ENCODE measurements at places on chromosomes 5 and 9.

DNA sequence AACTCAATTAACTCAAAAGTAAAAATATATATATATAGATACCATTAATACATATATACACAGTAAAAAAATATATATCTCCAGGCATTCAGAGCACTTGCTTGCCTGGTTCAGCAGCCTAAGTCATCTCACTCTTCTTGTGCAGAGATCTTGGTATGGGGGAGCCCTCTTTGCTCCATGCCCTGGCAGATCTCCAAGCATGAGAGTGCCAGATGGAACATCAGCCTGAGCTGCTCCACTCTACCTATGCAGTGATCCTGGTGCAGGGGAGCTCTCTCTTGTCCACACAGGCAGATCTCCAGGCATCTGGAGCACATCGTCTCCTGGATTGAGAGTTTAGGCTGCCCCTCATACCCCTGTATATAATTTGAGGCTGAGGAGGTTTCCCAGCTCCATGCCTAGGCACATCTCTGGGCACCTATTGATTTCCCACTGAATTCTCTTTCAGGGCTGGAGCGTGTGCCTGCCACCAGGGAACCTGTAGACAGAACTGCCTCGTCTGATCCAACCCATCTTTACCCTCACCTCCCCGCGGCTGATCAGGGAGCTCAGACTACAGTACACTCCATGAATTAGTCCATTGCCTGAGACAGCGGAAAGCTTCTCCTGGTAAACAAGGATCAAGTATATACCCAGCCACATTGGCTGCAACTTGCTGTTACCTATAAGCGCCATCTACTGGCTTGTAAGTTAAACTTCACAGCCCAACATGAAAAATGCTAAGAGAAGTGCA is 342.4 kb upstream of the GRIA1 start:
- DNase-seq: peak; percentile 2

GRCh38 chr5:73321757-73322436 is 126.7 kb downstream of the FOXD1 start:
- DNase-seq: no peak

DNA sequence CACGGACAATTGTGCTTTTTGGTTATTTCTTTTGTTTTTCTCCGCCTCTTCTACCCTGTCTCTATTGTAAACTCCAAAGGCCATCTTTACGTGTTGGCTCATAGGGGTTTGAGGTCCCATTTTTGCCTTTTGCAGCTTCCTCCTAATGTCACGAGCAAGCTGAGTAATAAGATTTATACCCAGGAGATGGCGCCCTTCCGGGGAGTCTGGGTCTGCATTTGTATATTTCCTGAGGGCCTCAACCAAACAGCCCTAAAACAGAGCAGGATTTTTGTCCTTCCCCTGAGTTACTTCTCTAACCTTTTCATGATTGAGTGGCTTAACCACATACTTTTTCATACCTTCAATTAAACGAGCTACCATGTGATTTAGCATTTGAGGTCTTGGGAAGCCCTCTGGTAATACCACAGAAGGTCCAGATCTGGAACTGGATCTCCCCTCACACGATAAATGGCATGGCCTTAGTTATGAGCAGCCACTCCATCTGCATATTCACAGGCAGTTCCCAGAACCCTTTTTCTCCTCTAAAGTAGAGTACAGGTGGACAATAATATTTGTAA is 11.2 kb upstream of the CFAP95 start:
- no peak for DNase-seq

DNA sequence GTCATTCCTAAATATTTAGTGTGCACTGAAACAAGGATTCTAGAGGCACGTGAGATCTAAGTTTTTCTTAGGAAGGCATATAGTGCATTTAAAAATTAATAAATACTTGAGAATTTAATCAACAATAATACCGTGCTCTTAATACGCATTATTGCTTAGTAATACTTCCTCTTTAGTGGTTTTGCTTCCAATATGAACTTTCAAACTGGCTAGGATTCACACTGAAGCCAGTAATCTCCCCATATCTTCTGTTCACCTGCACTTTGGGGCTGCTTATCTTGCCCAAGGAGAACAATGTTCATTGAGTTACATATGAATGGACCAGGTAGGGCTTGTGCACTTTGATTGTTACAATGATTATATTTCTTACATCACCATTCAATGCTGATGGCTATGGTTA is 180.5 kb upstream of the RIOK2 start:
- no peak for DNase-seq

DNA sequence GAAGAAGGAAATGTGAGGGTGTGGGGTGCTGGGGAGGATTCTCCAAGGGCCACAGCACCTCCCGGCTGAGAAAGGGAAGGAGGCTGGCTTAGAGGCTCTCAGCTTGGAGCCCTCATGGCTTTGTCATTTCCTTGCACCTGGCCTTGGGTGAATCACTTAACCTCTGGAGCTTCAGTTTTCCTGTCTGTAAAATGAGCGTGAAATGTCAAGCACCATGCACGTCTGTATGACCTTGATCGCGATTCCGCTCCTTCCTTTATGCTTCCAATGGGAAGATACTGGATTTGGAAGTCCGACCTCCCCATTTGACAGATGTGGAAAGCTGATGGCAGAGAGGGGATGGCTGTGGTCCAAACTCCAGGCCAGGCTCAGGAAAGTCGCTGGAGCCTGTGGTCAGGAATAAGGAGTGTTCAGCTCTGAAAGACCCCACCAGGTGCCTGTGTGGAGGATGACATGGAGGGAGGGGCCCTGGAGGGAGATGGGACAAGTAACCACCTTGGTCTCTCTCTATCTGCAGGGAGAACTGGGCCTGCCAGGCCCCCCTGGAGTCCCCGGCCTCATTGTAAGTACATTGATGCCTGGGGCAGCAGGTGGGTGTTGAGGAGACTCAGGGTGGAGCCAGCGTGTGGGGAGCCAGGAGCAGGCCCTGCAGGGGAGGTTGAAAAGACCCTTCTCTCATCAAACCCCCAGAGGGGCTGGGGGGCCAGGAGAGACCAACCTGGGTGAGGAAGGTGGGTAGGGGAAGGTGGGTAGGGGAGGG is 66.5 kb downstream of the COL27A1 start:
- DNase-seq: no peak

GRCh38 chr9:17776735-17777134 is 197.9 kb downstream of the SH3GL2 start:
- no peak for DNase-seq

GRCh38 chr5:14323466-14323865 is 180.3 kb downstream of the TRIO start:
- no peak for DNase-seq

DNA sequence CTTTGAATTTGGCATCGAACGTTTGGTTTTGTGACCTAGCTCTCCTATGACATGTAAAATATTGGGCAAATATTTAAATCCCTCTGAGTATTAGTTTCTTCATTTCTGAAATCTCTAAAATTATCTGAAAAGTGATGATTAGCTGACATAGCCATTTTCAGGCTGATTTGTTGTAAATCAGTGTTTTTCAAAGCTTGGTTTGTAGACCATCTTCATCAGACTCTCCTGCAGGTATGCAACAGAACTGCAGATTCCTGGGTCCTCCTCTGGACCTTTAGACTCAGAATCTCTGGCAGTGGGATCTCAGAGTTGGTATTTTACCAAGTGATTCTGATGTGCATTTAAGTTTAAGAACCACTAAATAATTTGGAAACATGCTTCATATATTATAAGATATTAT is 38.9 kb upstream of the NMUR2 start:
- no peak for DNase-seq

DNA sequence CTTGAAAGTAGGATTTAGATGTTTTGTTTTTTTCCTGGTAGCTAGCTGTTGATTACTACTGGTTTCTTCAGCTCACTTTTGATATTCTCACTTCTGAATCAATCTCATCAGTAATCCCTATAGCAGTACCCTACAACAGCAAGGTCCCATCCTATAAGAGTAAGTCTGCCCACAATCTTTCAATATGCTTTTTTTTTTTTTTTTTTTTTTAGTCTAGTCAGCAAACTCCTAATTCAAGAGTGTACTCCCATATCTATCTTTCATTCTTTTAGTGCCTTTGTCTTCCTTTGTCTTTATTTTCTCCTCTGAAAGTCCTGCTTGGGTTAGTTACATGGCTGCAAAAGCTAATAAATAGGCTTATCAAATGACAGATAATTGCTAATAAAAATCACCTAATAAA is 362.4 kb upstream of the RIOK2 start:
- no peak for DNase-seq

- DNase-seq: no peak
These were observed 26.8 kb downstream of the GRIA1 start for GRCh38 chr5:153517241-153517611.

- DNase-seq: no peak
These were observed 593.0 kb downstream of the BNC2 start for GRCh38 chr9:16277471-16277960.

- DNase-seq: no peak
These were observed 53.9 kb downstream of the WDR36 start for GRCh38 chr5:111146053-111146452.

GRCh38 chr5:167167191-167167795 is 1124.2 kb upstream of the WWC1 start:
- no peak for DNase-seq

- DNase-seq: no peak
These were observed 5.9 kb upstream of the ACSL6 start for GRCh38 chr5:132017316-132017715.

- no peak for DNase-seq
These were observed 8.0 kb downstream of the DIPK1B start for GRCh38 chr9:136720251-136720897.

- no peak for DNase-seq
These were observed 1.5 kb downstream of the MAMDC4 start for GRCh38 chr9:136853596-136854112.

GRCh38 chr9:136695955-136696354 is 8.7 kb upstream of the AGPAT2 start:
- DNase-seq: no peak

GRCh38 chr5:110817459-110817858 is 78.7 kb downstream of the SLC25A46 start:
- DNase-seq: no peak

GRCh38 chr5:159777049-159777660 is 139.1 kb upstream of the ADRA1B start:
- no peak for DNase-seq
